Fibroblast of lung (primary cell): ENCODE measurements at places on chromosomes 2 and 18. TPM values are rescaled to one million over a fixed set of nuclear protein-coding genes. Genes with fewer than 3 reads are reported as not detected.

The CRYBA2 gene
- total RNA-seq = not detected in 2 replicates

The DOK1 gene
- total RNA-seq = 25.7 and 31.7 TPM in 2 replicates

The IL1F10 gene
- not detected in 2 replicates for total RNA-seq

The PROKR1 gene
- not detected in 2 replicates for total RNA-seq

The POMC gene
- total RNA-seq = 0.66 and 1.8 TPM in 2 replicates

The CAVIN2 gene
- total RNA-seq = 12.6 and 28.1 TPM in 2 replicates

The EVA1A gene
- 16.2 and 31.7 TPM in 2 replicates for total RNA-seq

The TUBB8B gene
- total RNA-seq = not detected in 2 replicates
